ENCODE measurements at places on chromosomes 11 and 22.

- DNase-seq = no peak
These were observed 63.9 kb downstream of the ARFGAP3 start for GRCh38 chr22:42792909-42793847.

GRCh38 chr11:132315696-132316095 is 945.3 kb downstream of the NTM start:
- no peak for DNase-seq

GRCh38 chr11:22317656-22318055 is 20.5 kb upstream of the SLC17A6 start:
- DNase-seq = no peak

DNA sequence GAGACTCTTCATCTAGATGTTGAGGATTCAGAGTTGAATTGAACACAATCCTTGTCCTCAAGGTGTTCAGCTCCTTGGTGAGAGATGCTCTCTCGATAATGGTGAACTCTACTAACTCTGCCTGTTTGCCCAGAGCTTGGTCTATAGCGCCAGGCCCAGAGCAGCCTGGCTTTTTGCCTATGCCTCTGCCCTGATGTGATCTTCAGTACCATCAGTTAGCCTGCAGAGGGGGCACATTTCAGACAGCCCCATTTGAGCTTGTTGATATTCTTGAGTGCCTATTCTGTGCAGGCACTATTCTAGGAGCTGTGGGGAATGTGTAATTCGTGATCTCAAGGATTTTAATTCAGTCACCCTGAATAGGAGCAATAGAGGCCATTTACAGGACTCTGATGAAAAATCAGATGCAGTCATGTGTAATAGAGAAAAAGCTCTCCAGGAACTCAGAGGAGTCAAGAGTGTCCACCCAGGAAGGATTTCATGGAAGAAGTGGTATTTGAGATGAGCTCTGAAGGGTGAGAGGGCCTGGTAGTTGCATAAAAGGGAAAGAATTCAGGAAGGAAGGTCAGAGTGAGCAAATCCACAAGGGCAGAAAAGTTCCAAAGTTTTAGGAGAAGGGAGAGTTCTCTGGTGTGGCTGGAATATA is 19.3 kb downstream of the GTPBP1 start:
- DNase-seq = no peak

- DNase-seq = no peak
These were observed 54.6 kb downstream of the IGLL1 start for GRCh38 chr22:23525510-23525909.

DNA sequence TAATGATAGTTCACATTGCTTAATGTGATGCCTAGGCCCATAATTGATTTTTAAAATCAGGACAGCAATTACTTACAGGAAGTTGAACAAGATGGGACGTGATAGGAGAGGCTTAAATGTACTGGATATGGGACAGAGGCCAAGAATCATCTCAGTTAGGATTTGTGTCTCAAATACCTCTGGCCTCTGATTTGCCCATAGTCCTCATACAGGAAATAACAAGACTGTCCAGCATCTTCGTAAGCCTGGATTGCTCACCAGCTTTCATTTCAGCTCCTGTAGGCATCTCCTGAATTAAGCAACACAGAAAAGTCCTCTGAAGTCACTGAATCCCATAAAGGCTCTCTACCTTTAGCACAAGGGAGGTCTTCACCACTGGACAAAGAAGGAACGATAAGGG is at the start of gene MRGPRX3:
Gene MRGPRX3 (plus strand): TSS at position 231 of the 400 bp plus-strand sequence. CDS start 4,632 bp downstream, outside the sequence.
- no peak for DNase-seq

GRCh38 chr11:125084057-125084416 is 20.9 kb downstream of the SLC37A2 start:
- DNase-seq = no peak
